ENCODE measurements at places on chromosomes 6 and 20.

DNA sequence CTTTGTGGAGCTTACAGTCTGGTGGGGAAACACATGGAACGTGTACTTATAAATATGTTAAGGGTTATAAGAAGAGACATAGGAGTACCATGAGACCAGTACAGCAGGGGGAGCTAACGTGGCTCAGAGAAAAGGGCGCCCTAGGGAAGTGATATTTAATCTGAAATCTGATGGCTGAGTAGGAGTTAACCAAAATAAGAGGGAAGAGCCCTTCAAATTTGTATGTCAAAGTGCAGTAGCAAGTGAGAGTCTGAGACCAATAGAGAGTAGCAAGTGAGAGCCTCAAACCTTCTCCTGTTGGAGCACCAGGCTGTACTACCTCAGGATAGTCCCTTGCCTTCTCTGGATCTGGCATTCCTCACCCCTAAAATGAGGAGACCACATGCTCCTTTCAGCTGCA, 6.1 kb upstream of the PKIG start:
- no peak for DNase-seq

GRCh38 chr6:36241728-36242127, 28.1 kb upstream of the PNPLA1 start:
- no peak for DNase-seq

- no peak for DNase-seq
Observed at GRCh38 chr20:20371681-20372080, 3.8 kb downstream of the INSM1 start.

- no peak for DNase-seq
Observed at GRCh38 chr6:44128020-44128917, 915 bp downstream of the TMEM63B start.

GRCh38 chr20:63345328-63346100, 15.6 kb downstream of the CHRNA4 start:
- DNase-seq = no peak

GRCh38 chr20:33649201-33649681, 12.9 kb upstream of the C20orf144 start:
- no peak for DNase-seq

GRCh38 chr6:166825553-166826145, 130.7 kb downstream of the RNASET2 start:
- no peak for DNase-seq

DNA sequence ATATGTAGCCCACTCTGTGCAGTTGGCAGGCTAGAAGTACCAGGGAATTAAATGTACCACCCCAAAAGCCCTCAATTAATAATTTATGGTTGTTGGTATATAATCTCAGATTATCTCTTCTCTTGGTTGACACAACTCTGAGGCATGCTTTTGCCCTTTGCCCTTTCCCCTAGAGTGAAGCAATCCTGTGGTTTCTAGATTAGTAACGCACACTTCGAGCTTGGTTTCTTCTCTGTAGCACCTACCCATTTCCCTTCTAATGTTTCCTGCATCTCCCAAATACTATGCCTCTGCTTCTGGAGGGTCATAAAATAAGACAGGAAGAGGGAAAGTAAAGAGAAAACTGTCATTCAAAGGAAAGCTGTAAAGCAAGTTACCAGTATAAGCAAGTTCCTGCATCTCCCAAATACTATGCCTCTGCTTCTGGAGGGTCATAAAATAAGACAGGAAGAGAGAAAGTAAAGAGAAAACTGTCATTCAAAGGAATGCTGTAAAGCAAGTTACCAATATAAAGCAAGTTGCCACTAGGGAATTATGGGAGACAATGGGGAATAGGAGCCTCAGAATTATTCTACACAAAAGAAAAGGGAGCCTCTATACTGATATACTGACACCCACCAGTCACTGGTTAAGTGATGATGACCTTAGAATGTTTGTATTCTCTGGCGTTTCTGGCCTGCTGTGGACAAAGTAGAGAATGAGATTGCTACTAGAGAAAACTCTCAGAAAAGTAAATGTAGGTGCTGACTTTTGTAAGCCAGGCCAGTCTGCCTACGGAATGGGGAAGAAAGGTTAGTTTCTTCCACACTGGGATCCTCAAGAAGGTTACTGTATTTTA, 862.6 kb upstream of the MAN1A1 start:
- no peak for DNase-seq

GRCh38 chr6:134429861-134430380, 112.0 kb upstream of the SGK1 start:
- no peak for DNase-seq
